ENCODE measurements at places on chromosomes 6 and 20.

DNA sequence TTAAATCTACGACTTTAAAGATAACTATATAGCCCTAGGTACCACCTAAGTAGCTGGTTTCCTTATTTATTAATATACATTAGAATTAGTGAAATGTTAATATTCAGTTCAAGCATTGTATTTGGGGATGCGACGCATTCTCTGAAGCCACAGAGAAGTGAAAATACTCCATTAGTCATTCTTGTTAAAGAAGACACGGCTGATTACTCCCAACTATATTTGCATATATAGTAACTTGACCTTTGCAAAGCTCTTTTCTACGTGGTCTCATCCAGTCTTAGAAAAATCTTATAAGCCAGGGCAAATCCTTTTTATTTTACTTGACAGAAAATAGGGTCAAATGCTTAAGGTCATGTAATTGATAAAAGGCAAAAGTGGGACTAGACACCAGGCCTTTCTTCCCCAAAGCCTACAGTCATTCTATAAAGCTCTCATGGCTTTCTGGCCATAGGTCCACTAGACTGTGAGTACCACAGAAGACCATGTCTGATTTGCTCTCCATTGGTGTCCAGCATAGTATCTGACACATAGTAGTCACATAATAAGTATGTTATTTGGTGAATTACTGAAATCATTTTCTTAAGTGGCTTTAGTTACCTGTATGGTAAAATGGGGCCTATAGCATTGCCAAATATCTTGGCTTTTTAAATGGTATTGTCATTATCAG, 11.3 kb downstream of the ZHX3 start:
- no peak for DNase-seq

- no peak for DNase-seq
These were observed 164.0 kb upstream of the RUNX2 start for GRCh38 chr6:45163952-45164766.

- peak; percentile 32 for DNase-seq
These were observed 1.6 kb downstream of the HLA-DQB1 start for GRCh38 chr6:32664827-32665362.

- DNase-seq: no peak
These were observed 75.4 kb upstream of the ADGRB3 start for GRCh38 chr6:68559716-68560115.

DNA sequence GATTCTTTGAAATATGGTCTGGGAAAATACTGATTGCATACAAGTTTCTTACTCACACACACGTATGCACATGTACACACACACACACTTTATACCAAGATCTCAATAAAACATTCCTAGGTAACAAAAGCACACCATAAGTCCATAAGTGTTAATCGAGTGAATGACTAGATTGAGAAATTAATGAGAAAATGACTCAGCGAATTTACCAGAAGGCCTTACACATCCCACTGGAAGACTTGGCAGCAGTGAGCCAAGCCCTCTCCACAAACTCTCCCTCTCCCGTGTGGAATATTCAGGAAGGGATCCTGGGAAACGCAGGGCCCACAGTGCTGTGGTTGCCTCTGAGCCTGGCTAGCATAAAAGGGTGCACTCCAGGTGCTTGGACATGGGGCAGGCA, 227.2 kb downstream of the LY86 start:
- DNase-seq: no peak

- no peak for DNase-seq
These were observed 194.7 kb downstream of the TENT5A start for GRCh38 chr6:81557811-81558210.

DNA sequence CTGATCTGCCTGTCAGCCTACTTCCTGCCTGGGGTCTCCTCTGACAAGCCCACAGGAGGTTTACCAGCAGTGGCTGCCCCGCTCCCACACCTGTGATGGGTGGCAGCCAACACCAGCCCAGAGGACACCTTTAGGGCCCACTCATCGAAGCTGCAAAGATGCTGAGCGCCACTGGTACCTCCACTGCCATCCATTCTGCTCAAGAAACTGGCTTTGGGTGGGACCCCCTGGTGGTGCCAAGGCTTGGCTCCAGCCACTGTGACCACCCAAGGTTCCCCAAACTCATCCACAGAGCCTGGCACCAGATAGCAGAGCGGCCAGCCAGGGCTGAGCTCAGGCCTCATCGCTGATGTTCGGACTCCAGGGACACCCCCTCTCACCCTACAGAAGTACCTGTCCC, 42.5 kb downstream of the PREX1 start:
- no peak for DNase-seq

DNA sequence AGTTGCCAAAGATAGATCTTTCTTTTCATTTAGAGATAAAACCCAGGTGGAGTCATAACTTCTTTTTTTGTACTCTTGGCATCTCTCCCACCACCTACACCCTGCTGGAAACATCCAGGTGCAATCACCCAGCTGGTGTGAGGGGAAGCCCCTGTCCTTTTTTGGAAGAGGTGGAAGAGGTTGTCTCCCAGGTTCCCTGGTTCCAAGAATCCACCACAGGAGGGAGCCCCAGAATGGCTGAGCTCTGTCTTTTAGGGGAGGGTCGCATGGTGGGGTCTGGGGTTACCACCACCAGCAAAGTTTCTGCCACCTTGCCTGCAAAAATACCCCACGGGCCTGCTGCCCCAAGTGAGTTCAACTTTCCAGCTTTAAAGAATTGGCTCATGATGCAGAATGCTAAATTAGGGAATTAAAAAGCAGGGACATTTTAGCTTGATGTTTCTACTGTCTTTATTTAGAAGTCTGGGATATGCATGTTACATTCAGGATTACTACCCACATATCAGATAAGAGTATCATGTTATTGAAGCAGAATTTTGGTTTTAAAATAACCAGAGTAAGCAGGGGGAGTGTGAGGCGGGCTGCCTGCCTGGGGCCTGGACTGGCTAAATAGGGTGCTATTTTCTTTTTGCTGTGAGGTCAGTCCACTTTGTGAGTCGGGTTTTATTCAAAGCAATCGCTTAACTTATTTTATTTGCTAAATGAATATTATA, 11.0 kb downstream of the SMOC2 start:
- no peak for DNase-seq

DNA sequence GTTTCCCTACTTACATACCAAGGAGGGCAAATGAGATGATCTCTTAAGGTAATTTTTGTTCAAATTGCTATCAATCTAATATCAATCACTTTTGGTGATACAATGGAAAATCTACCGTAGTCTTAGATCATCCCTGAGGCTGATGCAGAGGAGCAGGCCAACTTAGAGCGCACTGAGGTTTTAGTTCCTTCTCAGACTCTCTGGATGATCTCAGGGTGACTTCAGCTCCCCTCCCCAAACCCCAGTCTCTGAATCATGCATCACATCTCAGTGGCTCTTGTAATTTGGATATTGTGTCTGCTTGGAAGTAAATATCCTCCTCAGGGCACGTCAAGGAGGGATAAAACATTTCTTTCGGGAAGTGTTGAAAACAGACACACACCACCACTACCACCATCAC, 5.9 kb downstream of the TUBB2B start:
- DNase-seq: no peak

DNA sequence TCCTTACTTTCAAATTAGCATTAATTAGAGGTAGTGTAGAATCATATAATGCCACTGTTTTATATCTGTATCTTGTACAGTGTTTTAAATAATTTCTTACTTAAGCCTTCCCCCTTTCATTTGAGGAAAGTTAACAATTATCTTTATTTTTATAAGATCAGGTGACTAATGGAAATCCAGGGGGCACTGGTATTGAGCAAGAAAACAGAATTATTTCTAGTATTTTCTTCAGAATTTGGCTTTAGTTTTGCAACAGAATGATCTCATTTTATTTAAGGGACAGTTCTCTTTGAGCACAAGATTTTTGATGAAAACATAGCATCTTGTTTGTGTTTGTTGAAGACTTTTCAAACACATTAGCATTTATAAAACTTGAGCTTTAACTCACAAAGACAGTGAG, 55.9 kb downstream of the RNF217 start:
- DNase-seq: no peak

Data from hematopoietic multipotent progenitor cell treated with erythropoietin and hydrocortisone succinate and interleukin-3 and kit ligand, for 4 days (in vitro differentiated cells).